ENCODE measurements at places on chromosomes 16 and 17.
A peak's percentile ranks its signal among the peaks of the same experiment; 100 is the strongest.

GRCh38 chr17:61395983-61396585 is 3.6 kb upstream of the TBX2 start:
- DNase-seq, result no peak

- no peak for DNase-seq
Measured at GRCh38 chr17:12114686-12115418, 94.2 kb downstream of the MAP2K4 start.

DNA sequence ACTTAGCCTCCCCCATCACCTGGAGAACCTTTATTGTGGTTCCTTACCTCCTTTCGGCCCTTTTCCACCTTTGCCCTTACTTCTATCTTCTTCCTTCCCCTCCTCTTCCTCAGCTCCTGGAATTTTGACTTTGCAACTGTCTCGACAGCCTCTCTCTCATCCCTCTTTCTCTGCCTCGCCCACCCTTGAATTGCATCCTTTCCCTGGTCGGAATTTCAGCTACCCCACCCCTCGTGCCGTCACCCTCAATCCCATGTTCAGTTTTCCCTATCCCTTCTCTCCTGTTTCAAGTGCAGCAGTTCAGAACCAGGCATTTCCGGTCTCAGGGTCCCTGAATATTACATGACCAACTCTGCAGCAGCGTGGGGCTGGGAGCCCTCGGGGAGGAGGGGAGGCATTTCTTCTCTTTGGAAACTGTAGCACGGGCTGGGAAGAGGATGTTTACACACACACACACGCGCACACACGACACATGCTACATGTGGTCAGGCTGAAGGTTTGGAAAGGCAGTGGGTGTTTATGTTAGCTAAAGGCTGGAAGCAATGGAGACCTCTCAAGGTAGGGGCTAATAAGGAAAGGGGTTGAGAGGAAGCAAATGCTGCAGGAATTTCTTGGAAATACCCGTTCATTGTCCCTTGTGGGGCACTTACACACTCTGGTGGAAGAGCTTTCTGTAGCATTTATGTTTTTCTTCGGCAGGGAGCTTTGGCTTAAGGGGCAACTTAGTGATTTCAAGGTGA is 971 bp downstream of the MINK1 start:
- no peak for DNase-seq

GRCh38 chr17:1649844-1650501 is at the start of gene RILP:
RILP (minus strand) TSS chr17:1649866; CDS start chr17:1649804, 62 bp downstream.
- DNase-seq, result no peak

- DNase-seq, result no peak
Measured at GRCh38 chr17:22435231-22435974, 743.1 kb downstream of the KCNJ18 start.

- no peak for DNase-seq
Measured at GRCh38 chr17:44069974-44070454, 521 bp upstream of the G6PC3 start.

- no peak for DNase-seq
Measured at GRCh38 chr17:79977708-79978547, 57.7 kb downstream of the TBC1D16 start.

- DNase-seq, result no peak
Measured at GRCh38 chr17:46115699-46116098, 77.5 kb downstream of the KANSL1 start.

DNA sequence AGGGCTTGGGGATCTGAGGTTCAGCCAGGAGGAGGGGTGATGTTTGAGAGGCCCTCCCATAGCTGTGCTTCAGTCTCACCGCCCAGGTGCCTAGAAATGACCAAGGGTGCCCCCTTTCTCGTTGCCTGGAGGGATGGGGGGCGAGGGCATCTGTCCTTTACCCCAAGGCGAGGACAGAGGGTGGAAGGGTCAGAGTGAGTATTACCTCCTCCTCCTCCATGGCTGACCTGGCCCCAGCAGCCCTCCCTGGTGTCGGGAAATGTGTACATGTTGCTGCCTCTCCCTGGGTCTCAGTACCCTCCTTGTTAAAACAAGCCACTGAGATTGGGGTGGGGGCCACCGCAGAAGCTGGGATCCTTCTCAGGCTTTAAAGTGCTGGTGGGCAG is 2.4 kb downstream of the NECAB2 start:
- DNase-seq, result no peak

GRCh38 chr16:75632857-75633256 is 9.8 kb upstream of the ADAT1 start:
- no peak for DNase-seq

- peak; percentile 36 for DNase-seq
Measured at GRCh38 chr16:71542377-71542776, 16.2 kb downstream of the CHST4 start.

GRCh38 chr16:86863609-86864008 is 285.3 kb downstream of the FOXL1 start:
- DNase-seq, result no peak

- DNase-seq, result no peak
Measured at GRCh38 chr17:34683390-34683789, 104.0 kb downstream of the TMEM132E start.

DNA sequence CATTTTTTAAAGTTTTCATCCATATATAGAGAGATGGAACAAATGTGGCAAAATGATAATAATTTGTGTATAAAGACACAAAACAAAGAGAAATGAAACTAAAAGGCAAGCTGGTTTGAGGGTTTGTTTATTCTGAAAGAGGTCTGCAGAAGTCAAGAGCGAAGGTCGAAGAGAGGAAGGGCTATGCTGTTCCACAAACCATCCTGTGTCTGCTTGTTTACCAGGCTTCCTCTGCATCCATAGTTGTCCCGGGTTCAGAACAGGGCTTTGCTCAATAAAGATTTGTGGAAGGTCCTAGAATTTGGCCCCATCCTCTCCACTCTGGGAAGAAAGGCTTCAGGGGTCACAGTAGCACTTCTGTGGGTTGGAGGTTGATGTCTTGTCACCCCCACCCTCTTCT is 2.4 kb upstream of the MARVELD3 start:
- no peak for DNase-seq

DNA sequence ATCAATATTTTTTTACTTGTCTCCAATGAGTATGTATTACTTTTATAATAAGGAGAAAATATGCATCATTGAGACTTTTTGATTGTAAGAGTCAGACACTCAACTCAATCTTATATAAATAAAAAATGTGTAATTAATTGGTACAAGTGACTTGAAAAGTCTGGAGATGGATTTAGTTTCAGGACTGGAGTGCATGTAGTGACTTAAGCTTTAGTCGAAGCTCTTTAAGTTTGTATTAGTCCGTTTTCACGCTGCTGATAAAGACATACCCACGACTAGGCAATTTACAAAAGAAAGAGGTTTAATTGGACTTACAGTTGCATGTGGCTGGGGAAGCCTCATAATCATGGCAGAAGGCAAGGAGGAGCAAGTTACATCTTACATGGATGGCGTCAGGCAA is 60.7 kb upstream of the NKD1 start:
- no peak for DNase-seq

GRCh38 chr17:41966463-41967140 is at the start of gene CNP:
CNP (plus strand) TSS chr17:41966795; CDS start chr17:41966885, 90 bp downstream.
- DNase-seq, result peak; percentile 87

DNA sequence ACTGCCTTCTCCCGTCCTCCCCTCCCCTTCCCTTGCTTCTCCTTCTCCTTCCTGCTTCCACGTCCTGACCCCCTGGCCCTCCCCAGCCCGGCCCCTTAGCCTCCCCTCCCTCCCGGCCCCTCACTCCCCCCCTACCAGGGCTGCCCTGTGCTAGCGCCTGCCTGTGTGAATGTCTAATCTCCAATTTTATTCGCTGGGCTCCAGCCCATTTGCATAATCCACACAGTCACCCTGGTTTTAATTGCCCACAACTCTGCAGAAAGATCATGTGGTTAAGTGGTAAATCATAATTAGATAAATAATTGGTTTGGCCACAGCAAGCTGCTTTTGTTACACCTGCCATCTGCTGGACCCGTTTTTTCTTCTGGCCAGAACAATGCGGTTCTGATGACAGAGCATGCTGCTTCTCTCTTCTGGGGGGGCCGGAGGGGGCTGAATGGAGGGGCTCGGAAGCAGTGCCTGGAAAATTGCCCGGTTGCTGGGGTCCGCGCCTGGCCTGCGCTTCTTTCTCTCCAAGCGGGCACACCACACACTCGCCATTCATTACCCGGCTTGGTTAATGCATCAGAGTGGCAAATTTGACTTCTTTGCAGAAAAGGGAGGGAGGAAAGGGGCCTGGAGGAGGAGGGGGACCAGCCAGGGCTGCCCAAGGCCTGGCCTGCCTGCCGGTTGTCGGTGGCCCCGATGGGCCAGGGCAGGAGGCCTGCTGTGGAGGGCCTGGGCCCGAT is 19.5 kb upstream of the GSE1 start:
- no peak for DNase-seq

- DNase-seq, result no peak
Measured at GRCh38 chr16:53378138-53378537, 56.1 kb upstream of the RBL2 start.

All from CD4-positive, alpha-beta T cell treated with Interleukin-6 at 100 ng/mL for 8 hours (primary cell).